ENCODE measurements at places on chromosomes 13 and 19.

DNA sequence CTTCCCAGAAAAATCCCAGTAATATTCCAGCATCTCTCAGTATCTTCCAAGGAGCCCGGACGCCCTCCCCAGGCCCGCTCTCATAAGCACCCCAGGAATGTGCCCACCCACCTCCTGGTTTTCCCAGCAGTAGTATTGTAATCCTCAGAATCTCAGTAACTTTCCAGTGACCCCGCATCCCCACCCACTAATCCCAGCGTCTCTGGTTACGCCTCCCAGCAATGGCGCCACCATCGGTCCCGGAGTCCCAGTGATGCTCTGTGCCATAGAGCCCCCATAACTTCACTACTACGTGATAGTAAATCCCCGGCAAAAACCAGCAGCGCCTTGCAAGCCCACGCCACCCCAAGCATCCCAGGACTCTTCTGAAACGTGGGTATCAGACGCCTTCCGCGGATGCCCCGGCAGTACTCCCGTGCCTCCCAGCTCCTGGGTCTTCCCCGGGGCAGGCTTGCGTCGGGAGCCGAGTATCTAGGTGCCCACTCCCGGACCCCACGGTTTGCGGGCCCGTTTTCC lies 928 bp upstream of the PNPLA6 start:
- peak; percentile 43 for DNase-seq

- DNase-seq = peak; percentile 60
Measured at GRCh38 chr13:43023289-43023963, at the start of gene DNAJC15. Gene DNAJC15 (plus strand): TSS chr13:43023586. CDS start chr13:43023627, 41 bp downstream.

DNA sequence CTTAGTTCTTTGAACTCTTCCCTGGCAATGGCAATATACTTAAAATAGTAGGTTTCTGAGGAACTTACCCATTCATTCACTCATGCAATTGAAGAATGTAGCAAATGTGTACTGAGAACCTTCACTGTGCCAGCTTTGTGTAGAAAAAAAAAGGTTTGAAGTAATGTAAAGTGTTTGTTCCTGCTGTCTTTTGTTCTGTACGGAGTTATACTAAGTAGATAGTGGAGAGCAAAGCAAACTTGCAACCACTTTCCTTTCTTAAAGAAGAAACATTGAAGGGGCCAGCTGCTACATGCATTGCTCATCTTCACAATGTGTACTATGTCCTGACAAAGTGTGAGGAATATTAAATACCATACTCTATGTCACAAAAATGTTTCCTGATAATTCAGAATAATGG lies 68.9 kb upstream of the FREM2 start:
- DNase-seq = no peak

- DNase-seq = no peak
Measured at GRCh38 chr13:53351021-53351420, 322.4 kb downstream of the OLFM4 start.

GRCh38 chr19:4164262-4164661 lies 10.8 kb downstream of the CREB3L3 start:
- DNase-seq = no peak

GRCh38 chr13:24668955-24669582 lies 11.1 kb upstream of the ATP12A start:
- DNase-seq = no peak

DNA sequence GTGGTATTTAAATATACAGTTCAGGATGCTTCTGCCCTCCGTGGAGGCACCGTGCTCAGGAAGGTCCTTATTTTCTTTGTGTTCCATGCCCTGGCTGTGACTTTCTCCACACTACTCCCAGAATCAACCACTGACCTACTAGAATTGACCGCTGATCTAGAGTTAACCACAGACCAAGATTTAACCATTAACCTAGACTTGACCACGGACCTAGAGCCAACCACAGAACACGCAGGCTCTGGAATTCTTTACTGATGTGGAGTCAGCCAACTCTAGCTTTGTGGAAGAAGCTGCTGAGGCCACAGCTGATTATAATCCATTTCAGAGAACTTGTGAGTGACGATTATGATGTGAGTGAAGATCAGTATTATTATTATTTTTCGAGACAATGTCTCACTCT lies 18.0 kb downstream of the GTF2F2 start:
- no peak for DNase-seq

GRCh38 chr13:27083183-27083582 lies 88.4 kb downstream of the USP12 start:
- DNase-seq = no peak

- no peak for DNase-seq
Measured at GRCh38 chr13:22846551-22846950, 334.2 kb upstream of the SGCG start.

DNA sequence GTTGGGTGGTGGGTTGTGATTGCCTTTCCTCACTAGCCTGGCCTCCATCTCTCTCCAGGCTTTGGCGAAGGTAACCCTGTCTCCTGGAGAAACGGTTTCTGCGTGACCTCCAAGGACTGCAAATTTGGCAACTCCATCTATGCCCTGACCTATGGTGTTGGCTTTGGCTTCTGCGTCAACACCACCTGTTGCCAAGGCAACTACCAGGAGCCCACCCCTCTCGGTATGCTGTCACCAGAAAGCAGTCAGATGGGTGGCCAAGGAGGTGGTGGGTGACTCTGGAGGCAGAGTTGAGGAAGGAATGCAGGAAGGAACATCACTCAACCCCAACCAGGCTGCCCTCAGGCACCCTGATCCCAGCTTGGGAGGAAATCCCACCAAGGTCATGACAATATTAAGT lies 18.6 kb upstream of the IRGC start:
- no peak for DNase-seq

DNA sequence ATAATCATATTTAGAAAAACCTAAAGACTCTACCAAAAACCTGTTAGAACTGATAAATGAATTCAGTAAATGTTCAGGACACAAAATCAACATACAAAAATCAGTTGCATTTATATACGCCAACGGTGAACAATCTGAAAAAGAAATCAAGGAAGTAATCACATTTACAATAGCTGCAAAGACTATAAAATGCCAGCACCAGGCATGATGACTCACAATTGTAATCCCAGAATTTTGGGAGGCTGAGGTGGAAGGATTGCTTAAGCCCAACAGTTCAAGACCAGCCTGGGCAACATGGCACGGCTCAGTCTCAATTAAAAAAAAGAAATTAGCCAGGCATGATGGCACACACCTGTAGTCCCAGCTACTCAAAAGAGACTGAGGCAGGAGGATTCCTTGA lies 7.0 kb downstream of the ZNF562 start:
- DNase-seq = no peak

GRCh38 chr19:17205237-17206140 lies 9.7 kb upstream of the USE1 start:
- peak; percentile 67 for DNase-seq

- DNase-seq = peak; percentile 77
Measured at GRCh38 chr13:51793570-51794271, 10.2 kb downstream of the DHRS12 start.

GRCh38 chr13:70795484-70795883 lies 687.2 kb upstream of the KLHL1 start:
- DNase-seq = no peak

DNA sequence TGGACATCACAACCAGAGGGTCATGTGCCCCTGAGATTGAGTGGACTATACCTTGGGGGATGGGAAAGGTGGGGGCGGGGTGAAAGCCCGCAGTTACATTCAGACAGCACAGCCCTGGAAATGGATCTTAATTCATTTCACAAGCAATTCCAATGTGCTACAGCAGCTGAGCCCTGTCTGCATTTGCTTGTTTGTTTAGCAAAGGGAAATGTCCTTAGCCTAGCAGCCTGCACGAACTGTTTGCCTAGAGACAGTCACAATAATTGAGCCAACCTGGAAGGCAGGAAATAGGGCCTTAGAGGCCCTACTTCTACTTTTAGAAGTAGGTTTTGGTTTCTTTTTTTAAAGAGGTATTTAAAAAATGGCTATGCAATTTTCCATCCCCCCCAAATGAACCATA lies 177.3 kb upstream of the KL start:
- DNase-seq = no peak

- no peak for DNase-seq
Measured at GRCh38 chr13:95226932-95227695, 74.1 kb downstream of the ABCC4 start.

- no peak for DNase-seq
Measured at GRCh38 chr13:111789420-111789819, 277.5 kb upstream of the SOX1 start.

- no peak for DNase-seq
Measured at GRCh38 chr13:20942938-20943559, 40.5 kb upstream of the XPO4 start.

DNA sequence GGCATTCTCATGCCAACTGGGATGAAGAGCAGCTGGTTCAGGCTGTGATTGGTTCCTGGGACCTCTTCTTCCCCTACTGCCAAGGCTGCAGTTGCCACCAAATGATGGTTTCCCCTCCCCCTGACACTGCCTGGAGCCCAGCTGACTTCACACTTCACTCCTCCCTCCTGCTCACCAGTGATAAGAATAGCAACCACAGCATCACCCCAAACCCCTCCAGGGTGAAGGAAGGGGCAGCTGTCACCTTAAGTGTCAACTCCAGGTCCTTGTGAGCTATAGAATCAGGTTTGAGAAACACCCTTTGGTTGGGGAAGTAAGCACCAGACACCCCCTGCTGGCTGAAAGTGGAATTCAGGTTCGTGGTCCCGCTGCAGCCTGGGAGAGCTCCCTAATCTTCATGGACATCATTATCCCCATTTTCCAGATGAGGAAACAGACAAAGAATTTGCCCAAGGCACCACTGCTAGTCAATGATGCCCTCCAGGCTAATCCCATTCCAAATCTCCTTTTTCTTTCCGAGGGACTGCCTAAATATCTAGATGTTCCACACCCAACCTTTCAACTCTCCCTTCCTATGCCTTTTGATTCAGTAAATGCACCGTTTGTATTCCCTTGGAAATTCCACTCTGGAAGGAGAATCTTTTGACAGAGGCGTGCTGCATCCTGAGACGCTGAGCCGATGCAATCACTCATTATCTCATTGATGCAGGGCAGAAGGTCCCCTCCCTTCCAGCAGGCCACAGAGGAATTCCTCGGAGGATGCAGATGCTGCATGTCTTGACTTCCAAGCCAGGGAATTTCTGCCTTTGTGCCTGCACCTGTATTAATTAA lies 50.6 kb upstream of the UQCRFS1 start:
- DNase-seq = peak; percentile 58

GRCh38 chr13:40798380-40798779 lies 9.0 kb downstream of the SLC25A15 start:
- no peak for DNase-seq

- DNase-seq = no peak
Measured at GRCh38 chr13:79405501-79405830, 589 bp downstream of the RBM26 start.

DNA sequence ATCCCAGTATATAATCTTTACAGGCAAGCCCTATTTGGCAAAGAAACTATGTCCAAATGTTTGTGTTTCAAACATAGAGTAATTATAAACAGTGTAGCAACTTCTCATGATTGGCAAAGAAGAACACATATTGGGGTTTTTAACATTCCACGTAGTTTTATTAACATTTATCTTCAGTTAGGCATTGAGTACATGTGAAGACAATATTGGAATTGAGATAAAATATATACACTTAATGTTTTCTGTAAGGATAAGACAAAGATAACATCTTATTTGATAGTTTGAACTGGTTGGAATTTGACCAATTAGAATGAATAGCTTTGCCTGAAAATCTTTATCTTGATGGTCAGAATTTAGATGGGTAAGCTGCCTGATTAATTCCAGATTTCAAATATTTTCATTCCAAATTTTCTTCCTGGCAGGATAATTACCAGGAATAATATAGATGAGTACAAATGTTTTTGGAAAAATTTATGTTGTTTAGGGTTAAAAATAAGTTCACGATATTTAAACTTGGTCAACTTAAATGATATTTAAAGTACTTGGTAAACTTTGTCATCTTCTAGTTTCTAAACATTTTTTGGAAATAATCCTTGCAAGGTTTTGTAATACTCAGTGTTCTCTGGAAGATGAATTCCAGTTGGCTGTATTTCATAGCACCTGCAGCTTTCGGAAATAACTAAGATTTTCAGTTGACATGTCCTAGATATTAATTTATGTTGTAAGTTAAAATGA lies 536.5 kb upstream of the SPRY2 start:
- no peak for DNase-seq
